ENCODE measurements at places on chromosomes 13 and 19. TPM values are rescaled to one million over a fixed set of nuclear protein-coding genes. Genes with fewer than 3 reads are reported as not detected.

Gene PPP1R15A
- 71.4 TPM for total RNA-seq

DNA sequence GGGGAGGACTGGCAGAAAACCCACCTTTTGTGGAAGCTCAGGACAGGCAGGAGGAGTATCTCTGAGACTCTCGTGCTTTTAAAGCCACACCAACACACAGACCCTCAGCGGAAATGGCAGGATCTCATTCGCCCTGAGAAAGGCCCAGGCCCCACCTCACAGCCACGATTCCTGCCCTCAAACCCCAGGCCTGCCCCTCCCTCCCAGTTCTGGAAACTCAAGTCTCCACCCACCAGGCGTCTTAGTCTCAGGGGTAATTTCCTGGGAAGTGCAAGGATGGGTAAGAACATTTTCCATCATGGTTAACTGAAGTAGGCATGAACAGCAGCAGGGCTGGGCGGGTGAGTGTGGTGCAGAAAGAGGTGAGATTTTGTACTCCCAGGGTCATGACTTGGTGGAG is 8.0 kb upstream of the PDE4C start:
- no peak for DNase-seq
- H3K27me3 ChIP-seq = peaks cover 76% of the 10 kb centered on the region
- H3K27ac ChIP-seq = no peak overlapping the region
- no peak overlapping the region for H3K4me3 ChIP-seq
- no peaks in the 10 kb centered on the region for H3K36me3 ChIP-seq

DNA sequence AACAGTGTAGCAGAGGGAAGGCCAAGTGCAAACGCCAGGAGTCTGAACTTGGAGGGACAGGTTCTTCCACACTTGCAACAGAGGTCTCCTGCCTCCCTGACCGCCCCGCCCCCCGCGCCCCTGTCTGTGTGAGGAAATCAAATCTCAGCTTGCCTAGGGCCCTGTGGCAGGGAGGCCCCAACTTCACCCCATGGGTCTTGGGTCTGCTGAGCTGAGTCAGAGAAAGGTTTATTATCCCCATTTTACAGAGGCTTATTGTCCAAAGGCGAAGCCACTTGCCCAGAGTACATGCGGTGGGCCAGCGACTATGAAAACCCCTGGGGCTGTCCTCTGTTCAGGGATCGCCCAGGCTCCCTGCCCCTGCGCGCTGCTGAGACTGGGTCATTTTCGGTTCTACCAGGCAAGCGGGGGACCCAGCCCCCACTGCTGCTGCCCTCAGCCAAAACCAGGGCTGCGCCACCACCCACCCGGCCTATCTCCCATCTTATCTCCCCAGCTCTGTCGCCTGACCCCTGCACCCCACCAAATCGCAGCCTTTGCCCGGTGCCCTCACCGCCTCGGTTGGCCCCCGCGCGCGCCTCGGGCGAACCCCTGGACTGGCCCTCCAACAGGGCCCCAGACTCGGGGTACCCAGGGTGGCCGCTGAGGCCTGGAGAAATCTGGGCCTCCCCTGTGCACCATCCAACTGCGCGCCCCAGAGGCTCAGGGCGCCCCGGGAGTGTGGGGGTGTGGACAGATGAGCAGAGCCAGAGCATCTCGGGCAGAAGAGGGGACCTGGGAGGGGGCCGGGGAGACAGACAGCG is 850 bp upstream of the CERS4 start:
- H3K4me3 ChIP-seq = peak overlapping the region; percentile 93
- no peaks in the 10 kb centered on the region for H3K27me3 ChIP-seq
- H3K4me1 ChIP-seq = peaks cover 18% of the 10 kb centered on the region
- DNase-seq = no peak
- no peaks in the 10 kb centered on the region for H3K36me3 ChIP-seq
- H3K27ac ChIP-seq = peak overlapping the region; percentile 81

GRCh38 chr19:1875646-1876495 is 9.4 kb downstream of the ABHD17A start:
- peaks cover 80% of the 10 kb centered on the region for H3K4me1 ChIP-seq
- H3K27me3 ChIP-seq = no peaks in the 10 kb centered on the region
- peak overlapping the region; percentile 88 for H3K4me3 ChIP-seq
- DNase-seq = peak; percentile 99
